ENCODE measurements at places on chromosomes 7 and 10. TPM values are rescaled to one million over a fixed set of nuclear protein-coding genes. Genes with fewer than 3 reads are reported as not detected.

GRCh38 chr10:72048450-72049124, 39.8 kb downstream of the SPOCK2 start:
- peak; percentile 96 for DNase-seq

- DNase-seq = no peak
Observed at GRCh38 chr7:81298951-81299666, 380.3 kb upstream of the SEMA3C start.

- DNase-seq = no peak
Observed at GRCh38 chr10:45282061-45282460, 33.3 kb downstream of the OR13A1 start.

- DNase-seq = no peak
Observed at GRCh38 chr7:19869979-19870378, 96.6 kb upstream of the TMEM196 start.

CHRM2 gene
- not detected for total RNA-seq

CHCHD2 gene
- total RNA-seq = 263 TPM

DNA sequence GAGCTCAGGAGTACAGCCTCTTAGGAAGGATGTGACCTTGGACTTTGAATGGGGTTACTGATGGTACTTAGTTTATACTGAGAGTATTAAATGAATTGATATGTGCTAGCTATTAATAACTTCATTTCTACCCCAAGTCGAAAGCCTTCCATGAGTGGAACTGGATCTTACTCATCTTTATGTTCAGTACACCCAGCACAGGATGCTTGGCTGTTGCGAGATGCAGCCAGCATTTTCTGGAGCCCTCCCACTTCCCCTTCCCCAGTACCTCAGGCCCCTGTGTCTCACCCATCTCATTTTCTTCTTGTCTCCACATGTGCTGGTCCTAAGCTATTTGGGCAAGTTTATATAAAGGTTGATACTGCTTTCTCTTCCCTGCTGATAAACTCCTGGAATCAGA, 7.2 kb downstream of the UPP1 start:
- DNase-seq = no peak

DNA sequence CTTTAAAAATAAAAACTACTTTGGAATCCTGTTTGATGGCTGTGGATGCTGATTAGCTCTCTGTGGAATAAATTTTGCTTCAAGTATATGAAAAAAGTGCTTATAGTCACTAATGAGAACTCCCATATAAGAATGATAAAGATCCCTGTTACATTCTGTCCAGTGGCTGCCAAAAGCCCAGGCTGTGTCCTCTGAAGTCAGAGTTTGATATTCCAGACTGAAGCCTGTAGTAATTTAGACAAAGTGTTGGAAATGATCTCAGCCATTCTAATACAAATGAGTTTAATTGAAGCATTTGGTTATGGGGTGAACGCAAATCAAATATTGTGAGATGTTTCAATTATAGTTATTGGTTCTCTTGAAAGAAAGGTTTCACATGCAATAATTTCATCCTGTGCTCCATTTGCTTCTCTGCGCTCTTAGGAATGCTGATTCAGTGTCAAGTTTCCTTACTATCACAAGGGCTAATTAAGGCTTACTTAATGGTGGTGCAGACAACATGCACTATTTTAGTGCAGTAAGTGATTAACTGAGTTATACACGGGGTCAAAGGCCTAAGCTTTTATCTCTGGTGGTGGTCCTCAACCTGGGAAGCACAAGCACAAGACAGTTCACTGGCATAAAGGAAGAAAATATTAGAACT, 867.6 kb downstream of the SORCS1 start:
- DNase-seq = no peak

GRCh38 chr10:101576211-101576863, 11.7 kb downstream of the POLL start:
- DNase-seq = peak; percentile 52

DNA sequence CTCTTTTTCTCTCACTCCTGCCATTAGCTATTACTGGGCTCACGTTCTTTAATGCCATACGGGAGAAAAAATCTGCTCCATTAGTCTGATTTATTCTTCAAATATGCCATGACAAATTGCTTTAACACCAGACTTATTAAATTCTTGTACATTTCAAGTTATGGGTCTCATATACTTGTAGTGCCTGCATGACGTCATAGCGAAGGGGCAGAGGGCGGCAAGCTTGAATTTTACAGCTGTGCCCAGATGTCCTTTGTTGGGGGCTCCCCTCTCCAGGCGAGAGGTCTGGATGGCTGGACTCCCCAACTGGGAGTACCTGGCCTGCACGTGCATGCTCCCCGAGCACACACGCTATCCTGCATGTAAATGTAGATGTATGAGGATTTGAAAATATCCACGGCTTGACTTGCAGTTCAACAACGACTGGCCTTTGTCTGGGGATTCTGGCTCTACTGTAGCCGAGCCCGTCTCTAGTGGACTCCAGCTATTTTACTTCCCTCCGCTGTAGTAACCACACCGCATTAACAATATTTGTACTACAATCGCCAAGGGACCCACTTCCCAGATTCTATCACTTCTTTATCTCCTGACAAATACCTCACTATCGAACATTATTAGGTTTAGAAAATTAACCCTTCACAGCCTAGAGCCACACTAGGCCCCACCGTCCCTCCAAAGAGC, 79.5 kb downstream of the EBF3 start:
- DNase-seq = no peak

EBF3 gene
- 9.1 TPM for total RNA-seq

CCNJ gene
- 6.2 TPM for total RNA-seq

GRCh38 chr10:77800738-77801266, 125.8 kb downstream of the DLG5 start:
- DNase-seq = peak; percentile 29

TNPO3 gene
- total RNA-seq = 27.9 TPM

- DNase-seq = no peak
Observed at GRCh38 chr7:39410582-39410981, 155.6 kb upstream of the YAE1 start.

FXYD4 gene
- total RNA-seq = not detected

DNA sequence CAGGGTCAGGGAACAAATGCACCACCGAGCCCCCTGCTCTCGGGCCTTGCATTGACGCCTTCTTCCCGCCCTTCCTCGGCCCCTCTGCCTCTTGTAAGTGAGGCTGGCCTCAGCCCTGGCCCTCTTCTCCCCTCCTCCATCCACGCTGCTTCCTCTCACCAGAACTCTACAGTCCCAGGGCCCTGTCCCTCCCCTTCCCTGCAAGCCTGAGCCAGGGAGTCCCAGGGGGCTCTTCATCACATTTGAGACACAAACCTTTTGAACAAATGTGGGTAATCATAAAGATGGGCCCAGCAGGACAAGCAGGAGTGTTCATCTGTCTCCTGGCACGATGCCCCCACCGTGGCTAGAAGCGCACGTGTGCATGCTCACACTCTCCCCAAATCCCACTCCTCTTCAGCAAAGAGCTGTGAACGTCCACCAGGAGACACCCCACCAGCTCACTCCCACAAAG, 57.7 kb downstream of the SLIT1 start:
- peak; percentile 61 for DNase-seq

DNA sequence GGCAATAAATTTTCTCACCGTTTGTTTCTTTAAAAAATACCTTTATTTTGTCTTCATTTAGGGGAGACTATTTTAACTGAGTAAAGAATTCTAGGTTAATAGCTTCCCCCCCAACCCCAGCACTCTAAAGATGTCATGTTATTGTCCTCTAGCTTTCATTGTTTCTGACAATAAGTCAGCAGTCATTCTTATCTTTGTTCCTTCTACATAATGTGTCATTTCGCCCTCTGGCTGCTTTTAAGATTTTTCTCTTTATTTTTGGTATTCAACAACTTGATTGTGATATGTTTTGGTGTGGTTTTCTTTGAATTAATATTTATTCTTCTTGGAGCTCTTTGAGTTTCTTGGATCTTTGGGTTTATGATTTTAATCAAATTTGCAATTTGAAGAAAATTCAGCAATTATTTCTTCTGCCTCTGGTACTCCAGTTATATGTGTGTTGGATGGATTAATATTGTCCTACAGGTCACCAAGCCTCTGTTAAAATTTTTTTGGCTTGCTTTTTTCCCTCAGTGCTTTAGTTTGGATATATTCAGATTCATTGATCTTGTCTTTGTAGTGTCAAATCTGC, 64.6 kb upstream of the ELN start:
- DNase-seq = no peak

DNA sequence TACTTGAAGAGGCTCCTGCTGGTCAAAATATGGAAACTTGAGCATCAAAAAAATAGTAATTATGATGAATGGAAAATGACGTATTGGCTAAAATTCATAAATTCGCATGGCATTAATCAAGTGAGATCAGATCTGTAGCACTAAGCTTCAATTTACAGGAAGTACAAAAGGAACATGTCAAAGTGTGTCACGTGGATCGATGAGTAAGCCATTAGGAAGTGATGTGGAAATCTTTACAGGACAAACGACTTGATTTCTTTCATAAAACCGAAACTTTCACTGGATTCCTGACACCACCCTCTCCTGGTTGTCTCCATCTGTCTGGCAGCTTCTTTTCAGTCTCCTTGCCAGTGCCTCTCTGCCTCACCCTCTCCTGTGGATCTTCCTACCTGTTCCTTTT, 25.8 kb downstream of the AKR1C8 start:
- DNase-seq = no peak

ADCY1 gene
- total RNA-seq = 13.7 TPM

DNA sequence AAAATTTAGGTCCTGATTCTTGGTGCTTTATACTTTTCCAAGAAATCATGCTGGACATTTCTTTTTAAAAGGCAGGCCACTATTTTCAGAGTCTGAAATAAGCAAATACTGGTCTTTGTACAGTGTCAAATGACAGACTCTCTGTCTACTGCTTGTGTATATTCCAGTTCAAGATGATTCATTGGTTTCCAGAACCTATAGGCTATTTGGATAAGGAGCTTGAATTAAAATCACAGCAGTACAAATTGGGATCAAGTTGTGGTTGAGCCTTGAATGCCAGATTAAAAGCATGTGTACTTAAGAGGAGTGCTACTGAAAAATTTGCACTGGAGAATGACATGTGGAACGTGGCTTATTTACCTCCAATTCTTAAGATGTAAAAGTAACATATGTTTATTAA, 10.7 kb downstream of the KMT2E start:
- DNase-seq = no peak

- no peak for DNase-seq
Observed at GRCh38 chr7:69780379-69780778, 182.1 kb downstream of the AUTS2 start.

DNA sequence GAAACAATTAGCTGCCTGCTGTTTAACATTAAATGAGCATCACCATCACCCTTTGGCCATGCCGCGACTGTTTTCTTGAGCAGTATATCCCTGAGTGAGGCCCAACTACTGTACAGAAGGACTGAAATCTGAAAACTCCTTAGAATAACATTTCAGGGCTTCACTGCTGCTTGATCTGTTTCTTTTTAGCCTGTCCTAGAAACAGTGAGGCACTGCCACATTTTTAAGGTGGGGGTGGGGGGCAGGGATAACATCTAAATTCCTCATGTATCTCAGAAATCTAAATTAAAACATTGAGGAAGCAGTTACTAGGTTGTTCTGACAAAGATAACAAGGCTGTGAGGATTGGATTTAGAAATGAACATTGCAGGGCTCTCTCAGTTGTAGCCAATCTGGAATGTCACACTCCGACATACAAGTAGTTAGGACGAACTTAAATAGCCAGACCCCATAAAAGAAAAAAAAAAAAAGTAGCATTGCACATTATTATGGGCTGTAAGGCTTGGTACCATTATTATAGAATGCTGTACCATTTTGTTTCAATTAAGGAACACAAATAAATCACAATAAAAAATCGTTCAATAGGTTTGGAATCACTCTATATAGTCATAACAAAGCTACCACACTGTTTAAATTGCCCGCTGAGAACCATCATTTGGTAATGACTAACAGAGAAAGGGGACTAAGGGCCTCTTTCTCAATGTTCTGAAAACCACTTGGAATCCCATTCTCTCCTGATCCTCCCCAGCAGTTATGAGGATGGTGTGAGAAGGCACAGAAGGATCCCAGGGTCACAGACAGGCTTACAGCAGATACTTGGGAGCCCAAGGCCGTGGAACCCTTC, 256.1 kb downstream of the INHBA start:
- DNase-seq = no peak

DNA sequence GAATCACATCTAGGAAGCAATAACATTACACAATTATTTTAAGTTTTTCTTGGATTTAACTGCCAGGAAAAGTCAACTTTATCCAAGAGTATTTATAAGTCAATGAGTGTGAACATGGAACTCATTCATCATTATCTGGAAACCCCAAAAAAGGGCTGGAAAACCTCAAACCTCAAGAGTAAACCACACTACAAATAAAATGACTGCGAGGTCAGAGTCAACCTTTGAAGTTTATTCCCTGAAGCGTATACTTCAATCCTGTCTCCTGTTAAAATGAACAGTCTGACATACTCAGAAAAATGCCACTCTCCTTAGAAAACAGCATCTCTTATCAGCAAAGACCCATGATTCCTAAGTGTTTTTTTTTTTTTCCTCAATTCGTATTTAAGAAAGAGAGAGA, 86.5 kb downstream of the RELN start:
- no peak for DNase-seq

- no peak for DNase-seq
Observed at GRCh38 chr10:130454543-130455000, 318.4 kb downstream of the GLRX3 start.

GRCh38 chr10:37654466-37654865, 202.9 kb downstream of the ZNF248 start:
- no peak for DNase-seq

CHST15 gene
- 25.8 TPM for total RNA-seq

GRCh38 chr10:49610114-49610457, at the start of gene SLC18A3:
Gene SLC18A3 (plus strand): TSS chr10:49610310. CDS start chr10:49610741, 431 bp downstream.
- DNase-seq = no peak

Measured in posterior vena cava (tissue), 2 donors.